Activated naive CD4-positive, alpha-beta T cell treated with anti-CD3 and anti-CD28 coated beads, Interleukin-2, amount 50 U/mL, for 72 hours (primary cell): ENCODE measurements at places on chromosomes 16 and 17.

GRCh38 chr17:13395862-13396261 is 205.9 kb downstream of the HS3ST3A1 start:
- no peak for DNase-seq

DNA sequence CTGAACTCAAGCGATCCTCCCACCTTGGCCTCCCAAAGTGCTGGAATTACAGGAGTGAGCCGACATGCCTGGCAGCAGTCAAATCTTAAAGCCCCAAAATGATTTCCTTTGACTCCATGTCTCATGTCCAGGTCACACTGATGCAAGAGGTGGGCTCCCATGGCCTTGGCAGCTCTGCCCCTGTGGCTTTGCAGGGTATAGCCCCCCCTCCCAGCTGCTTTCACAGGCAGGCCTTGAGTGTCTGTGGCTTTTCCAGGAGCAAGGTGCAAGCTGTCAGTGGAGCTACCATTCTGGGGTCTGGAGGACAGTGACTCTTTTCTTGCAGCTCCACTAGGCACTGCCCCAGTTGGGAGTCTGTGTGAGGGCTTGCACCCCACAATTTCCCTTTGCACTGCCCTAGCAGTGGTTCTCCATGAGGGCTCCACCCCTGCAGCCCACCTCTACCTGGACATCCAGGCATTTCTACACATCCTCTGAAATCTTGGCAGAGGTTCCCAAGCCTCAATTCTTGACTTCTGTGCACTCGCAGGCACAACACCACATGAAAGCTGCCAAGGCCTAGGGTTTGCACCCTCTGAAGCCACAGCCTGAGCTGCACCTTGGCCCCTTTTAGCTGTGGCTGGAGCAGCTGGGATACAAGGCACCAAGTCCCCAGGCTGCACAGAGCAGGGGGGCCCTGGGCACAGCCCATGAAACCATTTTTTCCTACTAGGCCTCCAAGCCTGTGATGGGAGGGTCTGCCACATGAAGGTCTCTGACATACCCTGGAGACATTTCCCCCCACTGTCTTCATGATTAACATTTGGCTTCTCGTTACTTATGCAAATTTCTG is 79.3 kb upstream of the ARL4D start:
- DNase-seq: peak; percentile 50

GRCh38 chr17:8124350-8125153 is 646 bp upstream of the HES7 start:
- DNase-seq: peak; percentile 34

- DNase-seq: no peak
Observed at GRCh38 chr17:37826497-37827430, 81.9 kb upstream of the HNF1B start.

DNA sequence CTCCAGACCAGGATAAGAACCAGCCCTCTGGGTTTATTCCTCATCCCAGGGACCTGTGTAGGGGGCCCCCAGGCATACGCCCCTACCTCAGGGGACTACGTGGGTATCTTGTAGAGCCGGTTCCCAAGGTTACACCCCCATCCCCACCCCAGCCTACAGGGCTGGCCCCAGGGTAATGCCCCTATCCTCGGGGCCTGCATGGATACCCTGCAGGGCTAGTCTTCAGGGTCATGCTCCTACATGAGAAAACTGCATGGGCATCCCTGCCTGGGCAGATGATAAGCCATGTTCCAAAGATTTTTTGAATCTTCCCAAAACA is 14.2 kb downstream of the HDAC5 start:
- no peak for DNase-seq

- DNase-seq: no peak
Observed at GRCh38 chr16:14600164-14600563, 29.9 kb downstream of the PARN start.

GRCh38 chr17:9937901-9938300 is 32.8 kb upstream of the RCVRN start:
- DNase-seq: no peak

DNA sequence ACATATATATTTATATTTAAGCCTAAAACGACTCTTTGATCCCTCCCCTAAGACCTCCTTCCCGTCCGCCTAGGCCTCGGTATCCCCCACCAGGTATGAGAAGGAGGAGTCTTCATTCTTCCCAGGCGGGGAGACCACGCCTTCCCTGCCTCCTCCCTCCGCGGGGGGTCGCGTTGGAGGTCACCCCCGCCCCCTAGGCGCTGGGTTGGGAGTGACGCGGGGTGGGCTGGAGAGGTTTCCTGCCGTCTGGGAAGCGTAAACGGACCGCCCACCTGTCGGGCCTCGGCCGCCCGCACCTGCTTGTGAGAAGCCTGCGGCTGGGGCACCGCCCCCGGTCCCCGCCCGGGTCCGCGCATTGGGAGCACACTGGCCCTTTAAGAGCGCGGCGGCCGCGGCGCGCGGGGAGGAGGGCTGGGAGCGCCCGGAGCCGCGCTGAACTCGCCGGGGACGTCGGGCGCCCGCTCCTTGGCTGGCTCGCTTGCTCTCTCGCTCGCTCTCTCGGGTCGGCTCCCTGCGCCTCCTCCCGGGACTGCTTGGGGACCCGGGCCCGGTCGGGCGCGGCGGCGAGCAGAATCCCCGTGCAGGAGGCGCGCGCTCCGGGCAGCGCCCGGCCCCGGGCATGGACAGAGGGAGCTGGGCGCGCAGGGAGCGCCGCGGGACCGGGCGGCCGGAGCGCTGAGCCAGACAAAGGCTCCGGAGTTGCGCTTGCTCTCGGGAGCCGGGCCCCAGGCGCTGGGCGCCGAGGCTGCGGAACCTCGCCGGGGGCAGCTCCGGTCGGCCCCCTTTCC is at the start of gene MMP15:
MMP15 (plus strand) TSS at position 404 of the 788 bp plus-strand sequence. CDS start 597 bp downstream, outside the sequence.
- DNase-seq: no peak

- DNase-seq: no peak
Observed at GRCh38 chr17:75270966-75271232, at the start of gene MIF4GD. TSS of gene MIF4GD (minus strand) at chr17:75271231. CDS start at chr17:75270195, 1,036 bp downstream.

DNA sequence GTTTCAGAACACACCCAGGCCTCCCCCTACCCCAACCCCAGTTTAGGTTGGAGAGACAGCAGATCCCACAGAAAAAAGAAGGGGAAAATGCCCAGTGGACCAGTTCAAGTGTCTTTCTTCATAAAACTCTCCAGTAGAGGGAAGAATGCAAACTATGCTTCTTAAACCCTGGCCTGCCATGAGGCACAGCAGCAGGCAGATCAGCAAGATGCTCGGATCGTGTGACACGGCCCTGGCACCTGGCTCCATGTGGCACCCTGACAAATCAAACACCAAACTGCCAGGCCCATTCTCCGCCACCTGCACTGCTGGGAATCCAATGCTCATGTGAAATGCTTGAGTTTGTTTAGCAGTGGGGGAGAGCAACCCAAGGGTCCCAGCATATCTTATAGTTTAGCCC is 166.8 kb downstream of the SOX9 start:
- DNase-seq: no peak

- no peak for DNase-seq
Observed at GRCh38 chr17:72146371-72146770, 25.6 kb downstream of the SOX9 start.

DNA sequence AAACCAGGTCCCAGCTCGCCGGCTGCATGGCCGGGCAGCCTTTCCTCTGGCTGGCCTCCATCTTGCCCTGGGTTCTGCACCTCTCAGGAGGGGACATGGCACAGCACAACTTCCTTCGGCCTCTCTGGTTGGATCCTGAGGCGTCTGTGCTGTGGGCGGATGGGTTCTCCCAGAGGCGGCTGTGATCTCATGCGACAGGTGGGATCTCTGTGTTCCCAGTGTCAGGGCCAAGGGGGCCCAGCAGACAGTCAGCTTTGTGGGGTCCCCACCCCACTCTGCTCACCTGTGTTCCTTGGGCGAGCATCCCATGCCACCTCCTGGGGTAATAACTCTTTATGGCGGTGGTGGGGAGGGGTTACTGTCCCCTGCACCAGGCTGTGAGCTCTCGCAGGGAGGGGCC is 35.8 kb downstream of the FA2H start:
- no peak for DNase-seq

DNA sequence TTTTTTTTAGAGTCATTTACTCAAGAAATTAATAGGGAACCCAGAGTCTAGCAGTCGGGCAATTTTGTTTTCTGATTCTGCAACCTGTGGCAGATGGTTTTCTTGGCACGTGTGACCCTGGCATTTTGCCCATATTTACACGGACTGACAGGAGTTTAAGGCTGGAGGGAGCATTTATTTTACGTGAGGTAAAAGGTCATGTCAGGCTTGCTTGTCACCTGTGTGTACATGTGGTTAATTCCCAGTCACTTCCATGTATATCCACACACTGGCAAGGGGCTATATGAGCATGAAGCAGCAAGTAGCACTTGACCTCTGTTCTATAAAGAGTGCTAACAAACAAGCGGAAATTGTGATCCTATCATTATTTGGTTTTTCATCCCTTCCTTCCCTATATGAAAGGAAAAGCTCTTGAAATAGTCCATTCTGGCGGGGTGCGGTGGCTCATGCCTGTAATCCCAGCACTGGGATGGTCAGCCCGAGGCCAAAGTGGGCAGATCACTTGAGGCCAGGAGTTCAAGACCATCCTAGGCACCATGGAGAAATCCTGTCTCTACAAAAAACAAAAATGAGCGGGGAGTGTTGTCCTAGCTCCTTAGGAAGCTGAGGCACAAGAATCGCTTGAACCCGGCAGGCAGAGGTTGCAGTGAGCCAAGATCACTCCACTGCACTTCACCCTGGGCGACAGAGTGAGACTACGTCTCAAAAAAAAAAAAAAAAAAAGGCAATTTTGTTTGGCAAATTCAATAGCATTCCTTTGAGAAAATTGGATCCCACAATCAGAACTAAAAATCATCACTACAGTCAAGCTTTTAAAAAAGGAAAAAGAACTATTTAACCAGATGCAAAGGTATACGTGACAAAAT is 2.1 kb downstream of the SPAG9 start:
- DNase-seq: no peak

GRCh38 chr16:80045861-80046260 is 445.3 kb upstream of the MAF start:
- no peak for DNase-seq

DNA sequence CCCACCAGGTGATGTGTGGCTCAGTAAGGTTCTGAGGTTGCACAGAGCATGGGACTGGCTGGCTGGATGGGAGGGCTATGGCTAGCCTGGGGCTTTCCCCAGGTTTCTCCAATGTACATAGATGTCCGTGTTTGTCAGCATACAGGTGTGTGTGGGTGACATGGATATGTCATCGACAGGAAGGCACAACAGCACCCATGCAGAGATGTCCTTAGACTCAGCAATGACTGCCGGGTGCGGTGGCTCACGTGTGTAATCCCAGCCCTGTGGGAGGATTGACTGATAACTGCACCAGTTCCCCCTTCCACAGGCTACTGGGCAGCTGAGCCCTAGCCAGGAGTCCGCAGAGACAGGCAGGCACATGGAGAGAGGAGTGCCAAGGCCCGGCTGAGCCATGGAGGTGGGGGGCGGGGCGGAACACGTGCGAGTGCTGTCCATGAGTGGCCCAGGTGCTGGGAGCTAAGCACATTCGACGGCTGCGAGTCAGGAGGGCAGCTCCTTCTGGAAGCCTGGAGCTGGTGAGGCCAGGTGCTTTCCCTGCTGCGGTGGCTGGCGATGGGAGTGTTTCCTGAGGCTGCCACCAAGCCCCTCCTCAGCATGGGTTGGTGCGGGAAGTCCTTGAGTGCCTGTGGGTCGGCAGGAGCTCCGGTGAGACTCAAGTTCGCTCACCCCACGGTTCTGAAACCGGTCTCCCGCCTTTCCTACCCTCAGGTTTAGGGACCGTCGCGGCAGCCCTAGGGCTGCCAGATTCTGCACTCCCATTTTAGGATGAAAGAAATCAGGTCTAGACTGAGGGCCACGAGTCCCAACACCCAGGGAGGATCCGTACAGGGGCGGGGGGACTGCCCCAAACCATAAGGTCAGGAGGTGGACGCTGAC is 858 bp upstream of the ASPSCR1 start:
- DNase-seq: no peak

DNA sequence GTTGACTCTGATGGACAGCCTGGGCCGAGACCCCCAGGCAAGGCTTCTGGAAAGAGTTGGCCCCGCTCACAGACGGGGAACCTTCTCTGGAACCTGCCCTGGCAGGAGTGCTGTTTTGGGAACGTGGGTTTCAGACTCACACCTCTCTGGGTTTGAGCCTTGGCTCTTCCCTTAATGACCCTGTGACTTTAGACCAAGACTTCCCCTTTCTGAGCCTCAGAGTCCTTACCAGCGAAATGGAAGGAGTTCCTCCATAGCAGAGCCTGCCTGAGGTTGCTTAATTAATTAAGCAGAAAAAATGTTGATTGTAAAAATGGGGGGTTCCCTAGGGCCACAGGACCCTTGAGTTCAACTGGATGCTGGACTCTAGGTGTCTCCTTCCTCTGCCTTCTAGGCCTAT is 408.2 kb downstream of the SEC14L1 start:
- DNase-seq: no peak

DNA sequence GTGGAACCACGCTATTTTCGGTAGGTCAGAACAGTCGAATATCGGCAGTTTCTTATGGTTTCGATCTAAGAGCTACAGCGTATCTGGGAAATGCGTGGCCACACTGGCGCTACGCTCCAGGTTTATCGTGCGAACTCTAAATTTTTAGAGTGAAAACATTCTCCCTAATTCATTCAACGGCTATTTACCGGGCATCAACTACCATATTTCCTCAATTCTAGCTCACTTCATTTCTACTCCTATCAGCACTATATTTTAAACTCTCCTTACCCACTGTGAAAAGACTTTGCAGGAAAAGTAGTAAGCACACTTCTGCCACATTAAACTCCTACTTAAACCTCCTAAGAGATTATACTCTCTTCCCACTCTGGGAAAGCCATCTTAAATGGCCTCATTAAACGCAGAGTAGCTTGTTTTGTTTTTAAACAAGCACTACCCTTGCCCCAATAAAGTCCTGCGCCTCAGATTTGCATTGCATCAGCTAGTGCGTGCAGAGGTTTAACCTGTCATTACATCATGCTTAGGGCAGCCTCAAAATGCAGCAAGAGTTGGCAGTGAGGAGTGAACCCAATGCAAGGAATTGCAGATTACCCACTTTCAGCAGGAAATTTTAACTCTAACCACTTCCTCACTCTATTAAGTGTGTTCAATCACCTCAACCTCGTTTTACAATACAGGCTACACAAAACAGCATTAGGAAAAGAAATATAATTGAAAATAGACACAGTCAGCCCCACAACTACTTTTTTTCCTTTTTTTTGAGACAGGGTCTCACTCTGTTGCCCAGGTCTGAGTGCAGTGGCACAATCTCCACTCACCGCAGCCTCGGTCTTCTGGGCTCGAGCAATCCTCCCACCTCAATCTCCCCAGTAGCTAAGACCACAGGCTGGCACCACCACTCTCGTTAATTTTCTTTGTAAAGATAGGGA is 18.8 kb downstream of the SIAH1 start:
- no peak for DNase-seq

DNA sequence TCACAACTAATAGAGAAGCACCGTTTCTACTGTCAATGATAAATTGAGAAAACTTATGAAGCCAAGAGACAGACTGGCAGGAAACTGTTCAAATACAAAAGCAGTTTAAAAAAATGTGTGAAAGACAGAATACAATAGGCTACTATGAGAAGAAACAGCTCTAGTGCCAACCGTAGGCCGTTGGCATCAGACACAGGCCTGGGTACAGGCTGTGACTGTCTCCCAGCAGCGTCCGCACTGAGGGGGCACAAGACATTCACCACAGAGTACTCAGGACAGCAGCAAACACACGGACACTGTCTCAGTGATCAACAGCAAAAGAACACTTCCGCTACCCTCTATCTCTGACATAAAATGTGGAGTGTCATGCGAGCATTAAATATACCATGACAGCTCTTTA is 7.8 kb upstream of the C1QBP start:
- no peak for DNase-seq
